ENCODE measurements at places on chromosomes 16 and 17. TPM values are rescaled to one million over a fixed set of nuclear protein-coding genes. Genes with fewer than 3 reads are reported as not detected.

The CES1 gene
- total RNA-seq = not detected

- DNase-seq = no peak
Observed at GRCh38 chr16:49632086-49632794, 223.7 kb downstream of the ZNF423 start.

DNA sequence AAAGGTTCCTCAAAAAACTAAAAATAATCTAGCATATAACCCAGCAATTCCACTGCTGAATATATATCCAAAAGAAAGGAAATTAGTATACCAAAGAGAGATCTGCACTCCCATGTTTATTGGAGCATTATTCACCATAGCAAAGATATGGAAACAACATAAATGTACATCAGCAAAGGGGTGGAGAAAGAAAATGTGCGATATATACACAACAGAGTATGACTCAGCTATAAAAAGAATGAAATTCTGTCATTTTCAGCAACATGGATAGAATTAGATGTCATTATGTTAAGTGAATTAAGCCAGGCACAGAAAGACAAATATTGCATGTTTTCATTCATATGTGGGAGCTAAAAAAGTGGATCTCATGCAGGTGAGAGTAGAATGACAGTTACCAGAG lies 279.6 kb upstream of the AXIN2 start:
- DNase-seq = no peak

The AURKB gene
- total RNA-seq = 152 TPM

DNA sequence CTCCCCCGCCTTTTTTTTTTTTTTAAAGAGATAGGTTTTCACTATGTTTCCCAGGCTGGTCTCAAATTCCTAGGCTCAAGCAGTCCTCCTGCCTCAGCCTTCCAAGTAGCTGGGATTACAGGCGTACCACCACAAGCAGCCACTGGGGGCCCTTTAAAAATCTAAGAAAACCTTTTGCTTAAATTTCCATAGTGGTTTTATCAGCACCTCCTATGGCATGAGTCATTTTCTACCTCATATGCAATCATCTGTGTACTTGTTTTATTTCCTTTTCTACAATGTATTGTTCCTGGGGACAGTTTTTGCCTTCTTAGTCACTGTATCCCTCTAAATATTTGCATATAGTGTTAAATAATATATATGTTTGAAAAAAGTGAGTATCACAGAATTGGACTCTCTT lies 29.2 kb downstream of the GNA13 start:
- DNase-seq = no peak

Measured in activated naive CD8-positive, alpha-beta T cell treated with anti-CD3 and anti-CD28 coated beads, Interleukin-2, amount 10 ng/mL, durations not matched to agents 7 days and 5 days (primary cell).